ENCODE measurements at places on chromosomes 1 and 21.

DNA sequence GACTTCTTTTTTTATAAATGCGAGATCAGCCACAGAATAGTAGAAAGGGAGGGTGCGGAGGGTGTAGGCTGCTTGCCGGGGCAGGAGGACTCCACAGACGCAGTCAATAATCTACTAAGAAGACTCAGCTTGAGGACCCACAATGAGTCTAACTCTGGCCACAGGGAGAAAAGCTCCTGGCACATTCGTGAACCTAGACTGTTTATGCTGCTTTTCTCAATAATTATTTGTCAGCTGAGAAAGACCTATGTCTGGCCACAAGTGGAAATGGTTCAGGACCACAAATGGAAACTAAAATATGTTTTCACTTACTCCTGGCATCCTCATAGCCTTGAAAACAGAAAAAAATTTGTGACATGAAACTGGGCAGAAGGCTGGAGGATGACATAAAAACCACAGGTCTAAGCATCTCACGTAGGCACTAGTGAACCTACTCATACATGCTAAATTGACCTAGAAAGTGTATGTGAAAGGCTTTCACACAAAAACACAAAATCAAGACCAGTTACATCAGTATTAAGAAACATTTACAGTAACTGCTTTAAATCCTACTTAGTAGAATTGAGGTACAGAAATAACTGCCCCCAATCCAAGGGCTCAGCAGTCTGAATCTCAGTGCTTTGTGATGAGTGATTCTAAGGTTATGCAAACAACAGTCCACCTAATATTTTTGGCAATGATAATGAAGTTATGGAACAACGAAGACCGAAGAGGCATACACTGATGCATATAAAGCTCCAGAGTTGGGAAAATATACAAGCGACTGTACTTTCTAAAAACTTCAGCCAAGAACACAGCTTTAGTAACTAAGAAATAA lies 159.5 kb downstream of the SLC45A1 start:
- DNase-seq: no peak

- no peak for DNase-seq
These were observed 136.7 kb upstream of the ETV3 start for GRCh38 chr1:157274698-157275534.

GRCh38 chr1:11804666-11805421 lies 920 bp downstream of the MTHFR start:
- DNase-seq: peak; percentile 43

DNA sequence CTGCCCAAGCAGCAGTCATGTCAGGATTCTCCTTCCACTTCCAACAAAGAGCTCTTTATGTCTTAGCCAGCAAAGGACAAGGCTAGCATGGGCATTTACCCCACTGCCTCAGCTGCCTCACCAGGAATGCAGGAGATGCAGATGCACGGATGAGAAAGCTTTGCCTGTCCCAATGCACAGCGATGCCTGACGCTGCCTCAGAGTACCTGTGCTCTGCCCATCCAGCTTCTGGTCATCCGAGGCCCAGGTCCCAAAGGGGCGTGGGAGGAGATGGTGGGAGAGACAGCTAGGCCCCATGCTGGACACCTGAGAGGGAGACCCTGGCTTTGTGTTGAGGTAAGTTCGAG lies 59.0 kb downstream of the IRF2BP2 start:
- DNase-seq: no peak

DNA sequence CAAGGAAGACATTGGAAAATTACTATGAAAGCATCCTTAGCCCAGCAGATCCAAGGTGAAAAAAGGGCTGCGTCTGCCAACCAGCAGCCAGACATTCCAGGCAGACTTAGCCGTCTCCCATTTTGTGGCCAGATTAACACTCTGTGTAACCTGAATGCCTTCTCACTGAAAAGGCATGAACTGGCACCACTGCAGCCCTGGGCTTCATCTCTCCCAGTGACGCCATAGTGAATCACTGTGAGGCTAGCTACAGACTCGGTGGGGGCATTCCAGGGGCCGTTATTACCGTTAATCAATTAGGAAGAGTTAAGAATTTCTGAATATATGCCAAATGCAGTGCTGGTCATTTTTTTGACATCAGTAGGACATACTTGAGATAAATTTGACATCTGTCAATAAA lies 627.4 kb downstream of the LMO4 start:
- no peak for DNase-seq

- DNase-seq: no peak
These were observed 5.3 kb downstream of the CELSR2 start for GRCh38 chr1:109254621-109255096.

DNA sequence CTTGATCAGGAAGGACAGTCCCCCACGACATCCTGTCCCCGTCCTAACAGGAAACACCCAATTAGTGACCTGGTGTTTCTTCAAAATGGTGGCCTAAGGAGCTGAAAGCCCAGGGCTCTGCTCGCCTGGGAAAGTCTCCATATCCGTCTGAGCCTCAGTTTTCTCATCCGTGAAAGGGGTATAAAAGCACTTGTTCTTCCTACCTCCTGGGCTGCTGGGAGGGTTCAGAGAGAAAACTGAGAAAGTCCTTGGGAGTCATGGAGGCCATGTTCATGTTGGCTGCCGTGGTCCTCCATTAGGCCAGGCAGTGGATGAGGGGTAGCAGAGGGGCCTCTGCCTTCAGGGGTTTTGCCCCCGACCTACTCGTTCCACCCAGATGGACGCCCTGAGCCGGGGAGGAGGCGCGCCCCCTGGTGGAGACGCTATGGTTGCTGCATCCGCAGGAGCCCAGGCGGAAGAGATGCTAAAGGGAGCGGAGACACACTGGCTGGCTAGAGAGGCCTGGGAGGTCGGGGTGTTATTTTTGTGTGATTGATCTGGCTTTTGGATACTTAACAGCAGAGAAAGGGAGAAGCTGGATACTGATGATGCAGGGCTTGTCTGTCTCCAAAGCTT lies 113.5 kb downstream of the PRDM2 start:
- DNase-seq: peak; percentile 56

DNA sequence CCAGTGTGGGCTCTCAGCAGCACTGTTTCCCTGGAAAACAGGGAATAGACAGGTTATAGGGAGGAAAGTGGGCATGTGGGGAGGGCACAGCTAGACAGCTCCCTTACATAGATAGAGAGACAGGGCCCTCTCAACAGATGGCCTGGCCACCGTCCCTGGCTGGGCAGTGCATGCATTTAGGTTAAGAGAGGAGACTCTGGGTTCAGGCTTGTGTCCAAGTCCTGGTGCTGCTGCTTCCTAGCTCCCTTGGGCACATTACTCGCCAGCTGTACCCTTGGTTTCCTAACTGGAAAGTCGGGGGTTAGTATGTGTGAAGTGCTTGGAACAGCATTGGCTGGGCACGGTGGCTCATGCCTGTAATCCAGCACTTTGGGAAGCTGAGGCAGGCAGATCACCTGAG lies 9.1 kb downstream of the PLOD1 start:
- no peak for DNase-seq

DNA sequence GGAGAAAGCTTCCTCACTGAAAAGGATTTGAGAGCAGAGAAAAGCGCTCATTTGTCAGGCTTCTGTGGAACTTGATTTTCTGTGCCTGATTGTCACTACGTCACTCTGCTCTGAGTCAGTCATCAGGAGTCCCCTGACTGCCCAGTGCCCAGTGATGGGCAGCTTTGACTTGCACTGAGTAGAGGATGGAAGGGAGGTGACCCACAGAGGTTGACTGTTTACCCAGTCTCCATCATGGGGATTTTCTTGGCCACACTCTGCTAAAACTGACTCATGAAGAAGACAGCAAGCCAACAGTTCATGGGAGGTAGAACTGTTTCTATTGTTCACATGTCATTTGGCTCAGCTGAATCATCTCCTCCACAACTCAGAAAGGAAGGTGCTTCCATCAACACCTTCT lies 82.1 kb upstream of the DUSP10 start:
- DNase-seq: no peak

DNA sequence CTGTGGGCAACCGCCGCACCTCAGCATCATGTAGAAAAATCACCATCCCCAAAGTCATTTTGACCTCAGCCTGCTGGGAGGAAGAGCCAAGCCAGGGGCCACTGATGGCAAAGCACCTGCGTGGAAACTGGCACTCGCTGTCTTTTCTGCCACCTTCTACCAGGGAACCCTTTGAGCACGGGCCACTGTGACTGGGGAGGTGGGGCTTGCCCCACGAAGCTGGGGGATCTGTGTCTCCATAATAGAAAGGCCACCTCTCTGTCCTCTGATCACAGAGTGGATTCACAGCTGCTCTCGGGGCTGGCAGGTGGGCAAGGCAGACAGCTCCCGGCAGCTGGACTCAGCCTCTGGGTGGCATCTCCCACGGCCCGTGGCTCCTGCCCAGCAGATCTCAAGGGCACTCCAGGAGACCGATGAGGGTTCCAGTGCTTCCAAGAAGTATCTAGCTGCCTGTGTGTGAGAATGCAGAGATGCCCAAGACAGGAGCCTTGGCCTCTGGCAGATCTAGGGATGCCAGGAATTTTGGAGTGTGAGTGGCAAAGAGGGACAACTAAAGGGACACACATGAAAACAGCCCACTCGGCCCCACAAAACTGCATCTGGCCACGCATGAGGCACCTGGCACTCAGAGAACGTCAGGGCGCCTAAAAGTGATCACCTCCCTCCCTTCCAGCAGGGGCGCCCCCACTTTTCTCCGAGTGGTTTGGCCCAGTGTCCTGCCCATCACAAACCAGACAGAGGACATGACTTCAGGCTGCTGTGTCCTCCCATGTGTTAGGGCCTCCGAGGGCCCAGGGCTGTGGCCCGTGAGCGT lies 102.6 kb downstream of the PDE9A start:
- DNase-seq: no peak
